ENCODE measurements at places on chromosomes 5 and 9.

- DNase-seq: no peak
These were observed 61.2 kb downstream of the UBAP1 start for GRCh38 chr9:34240006-34240405.

DNA sequence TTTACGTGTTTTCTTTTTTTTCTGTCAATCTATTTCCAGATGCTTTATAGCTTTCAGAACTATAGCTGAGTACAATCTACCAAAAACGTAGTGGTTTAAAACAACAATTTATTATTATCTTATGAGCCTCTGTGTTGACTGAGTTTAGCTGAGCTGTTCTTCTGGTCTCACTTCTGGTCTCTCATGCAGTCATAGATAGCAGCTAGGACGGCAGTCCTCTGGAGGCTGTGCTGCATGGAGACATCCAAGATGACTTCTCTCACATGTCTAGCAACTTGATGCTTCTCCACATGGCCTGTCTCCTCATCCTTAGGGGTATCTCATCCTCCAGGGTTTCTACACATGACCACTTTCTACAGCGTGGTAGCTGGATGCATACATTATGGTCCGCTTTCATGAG, 22.0 kb upstream of the RAD23B start:
- no peak for DNase-seq

GRCh38 chr5:96664669-96665068, 2.5 kb downstream of the CAST start:
- no peak for DNase-seq

DNA sequence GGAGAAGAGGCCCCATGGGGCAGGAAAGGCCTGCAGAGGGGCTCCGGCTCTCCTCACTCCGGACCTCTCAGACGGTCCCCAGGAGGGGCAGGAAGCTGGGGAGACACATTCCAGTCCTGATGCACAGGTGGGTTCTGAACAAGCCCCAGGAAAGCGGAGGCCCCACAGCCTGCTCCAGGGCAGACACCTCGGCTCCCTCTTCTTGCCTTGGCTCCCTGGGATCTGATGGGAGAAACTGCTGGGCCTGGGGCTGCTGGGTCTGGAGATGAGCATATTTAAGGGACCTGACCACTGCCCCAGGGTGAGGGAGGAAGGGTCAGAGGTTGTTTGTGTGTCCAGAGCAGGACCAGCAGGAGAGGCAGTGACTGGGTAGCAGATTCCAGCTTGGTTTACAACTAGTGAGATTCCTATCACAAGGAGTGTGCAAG, 1.2 kb downstream of the CORO2A start:
- DNase-seq: no peak

DNA sequence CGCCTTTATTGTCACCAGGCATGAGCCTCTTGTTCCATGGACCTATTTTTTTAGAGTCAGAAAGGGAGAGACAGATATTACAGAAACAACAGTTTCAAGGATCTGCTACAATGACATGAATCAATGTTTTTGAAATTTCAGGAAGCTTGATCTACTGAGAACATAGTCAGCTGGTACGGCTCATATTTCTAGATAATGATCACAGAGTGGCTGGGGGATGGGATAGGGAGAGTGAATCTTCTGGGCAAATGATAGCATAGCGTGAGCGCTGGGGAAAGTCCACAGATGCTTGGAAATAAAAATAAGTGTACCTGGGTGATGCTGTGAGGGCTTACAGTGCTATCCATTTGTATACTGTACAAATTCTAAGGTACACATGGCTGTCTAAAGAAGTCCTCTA, 340.4 kb downstream of the EBF1 start:
- DNase-seq: no peak

DNA sequence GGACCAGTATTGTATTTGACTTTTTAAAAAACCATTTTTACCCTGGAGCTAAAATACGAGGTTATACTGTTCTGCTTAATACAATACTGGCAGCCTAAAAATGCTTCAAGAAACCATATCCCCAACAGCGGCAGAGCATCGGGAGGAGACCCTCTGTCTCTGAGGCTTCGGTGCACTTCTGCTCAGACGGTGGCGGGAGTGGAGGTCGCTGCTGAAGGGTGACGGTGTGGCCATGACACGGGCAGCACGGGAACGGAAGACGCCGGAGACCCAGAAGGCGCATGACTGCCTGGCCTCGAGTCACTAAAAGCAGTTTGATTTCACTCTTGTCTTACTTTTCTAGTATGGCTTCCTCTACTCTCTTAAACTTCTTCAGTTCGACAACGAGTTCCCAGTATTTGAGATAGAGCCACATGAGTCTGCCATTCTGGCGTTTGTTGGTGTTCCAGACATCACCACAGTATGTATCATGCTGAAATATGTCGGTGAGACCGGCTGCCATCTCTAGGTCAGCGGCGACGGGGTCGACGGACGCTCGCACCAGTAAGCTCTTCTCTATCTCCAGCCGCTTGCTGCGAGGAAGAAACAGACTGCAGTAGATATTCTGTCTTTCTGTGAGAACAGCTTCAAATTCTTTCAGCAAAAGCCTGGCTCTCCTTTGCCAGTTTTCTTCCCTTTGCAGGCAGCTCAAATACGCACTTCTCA, 12.8 kb downstream of the CCDC127 start:
- no peak for DNase-seq

- DNase-seq: no peak
These were observed 413.2 kb upstream of the ACTBL2 start for GRCh38 chr5:57895766-57896165.

GRCh38 chr9:28092981-28093936, 520.0 kb upstream of the C9orf72 start:
- DNase-seq: no peak

DNA sequence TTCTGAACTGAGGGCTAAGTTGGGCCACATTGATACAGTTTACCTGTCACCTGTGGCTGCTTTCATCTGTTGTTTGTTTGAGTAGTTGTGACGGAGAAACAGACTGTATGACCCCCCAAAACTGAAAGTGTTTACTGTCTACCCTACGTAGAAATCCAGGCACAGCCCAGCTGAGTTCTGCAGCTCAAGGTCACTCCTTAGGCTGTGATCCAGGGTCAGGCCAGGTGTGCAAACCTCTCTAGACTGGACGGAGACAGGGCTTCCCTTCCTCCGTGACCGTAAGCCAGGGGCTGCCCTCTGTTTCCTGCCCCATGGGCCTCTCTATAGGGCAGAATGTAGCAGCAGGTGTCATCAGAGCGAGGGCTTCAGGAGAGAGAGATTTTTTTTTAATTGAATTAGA, 207.9 kb upstream of the OTULINL start:
- DNase-seq: no peak

GRCh38 chr9:85723215-85723614, 18.5 kb downstream of the AGTPBP1 start:
- DNase-seq: peak; percentile 14

DNA sequence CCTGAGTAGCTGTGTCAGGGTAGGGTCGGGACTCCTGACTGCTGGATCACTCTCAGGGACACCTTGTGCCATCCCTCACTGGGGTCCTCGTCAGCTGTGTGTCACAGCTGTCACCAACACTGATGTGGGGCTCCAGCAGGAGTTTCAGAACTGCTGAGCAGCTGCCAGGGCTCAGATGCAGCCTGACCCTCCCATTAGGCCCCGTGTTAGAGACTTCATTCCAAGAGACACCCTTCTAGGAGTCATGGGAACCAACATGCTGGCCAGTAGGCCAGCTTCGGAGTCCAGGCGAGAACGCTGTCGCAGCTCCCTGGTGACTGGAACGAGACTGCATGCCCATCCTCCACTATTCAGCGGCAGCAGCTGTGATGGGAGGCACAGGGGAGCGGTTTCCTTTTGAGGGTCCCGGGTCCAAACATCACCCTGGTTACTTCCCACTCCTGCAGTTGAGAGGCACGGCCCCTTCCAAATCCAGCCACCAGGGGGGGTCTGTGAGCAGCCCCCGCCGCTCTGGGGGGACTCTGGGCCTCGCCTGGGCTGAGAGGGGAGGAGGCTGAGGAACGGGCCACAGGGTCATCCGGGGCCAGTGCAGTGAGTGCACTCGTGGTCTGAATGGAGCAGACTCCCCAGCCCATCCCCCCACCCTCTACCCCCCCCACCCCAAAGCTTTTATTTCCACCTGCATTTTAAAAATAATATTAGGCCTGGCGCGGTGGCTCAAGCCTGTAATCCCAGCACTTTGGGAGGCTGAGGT, 12.6 kb upstream of the TCF7 start:
- no peak for DNase-seq

All from bronchial epithelial cell (primary cell).